Cerebellar nuclear complex (tissue), 1 donor: ENCODE measurements at places on chromosomes 11 and 22.

GRCh38 chr22:44879301-44879680 is 126.9 kb downstream of the ARHGAP8 start:
- no peak for DNase-seq

DNA sequence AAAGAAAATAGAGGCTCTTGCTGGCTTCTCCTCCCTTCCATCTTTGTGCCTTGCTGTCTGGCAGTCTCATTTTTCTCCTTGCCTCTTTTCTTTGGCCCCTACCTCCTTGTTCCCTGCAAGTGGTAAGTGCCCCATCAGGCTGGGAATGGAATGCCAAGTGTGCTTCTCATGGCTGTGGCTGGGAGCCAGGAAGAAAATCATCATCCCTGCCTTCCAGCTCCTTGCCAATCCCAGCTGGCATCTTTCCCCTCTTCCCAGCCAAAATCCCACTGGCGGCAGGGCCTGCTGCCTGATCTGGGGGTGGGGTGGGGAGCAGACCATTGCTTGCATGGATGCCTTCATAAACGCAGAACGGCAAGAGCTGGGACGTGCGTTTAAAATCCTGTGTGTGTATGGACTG is 27.0 kb upstream of the SLC25A18 start:
- peak; percentile 61 for DNase-seq

DNA sequence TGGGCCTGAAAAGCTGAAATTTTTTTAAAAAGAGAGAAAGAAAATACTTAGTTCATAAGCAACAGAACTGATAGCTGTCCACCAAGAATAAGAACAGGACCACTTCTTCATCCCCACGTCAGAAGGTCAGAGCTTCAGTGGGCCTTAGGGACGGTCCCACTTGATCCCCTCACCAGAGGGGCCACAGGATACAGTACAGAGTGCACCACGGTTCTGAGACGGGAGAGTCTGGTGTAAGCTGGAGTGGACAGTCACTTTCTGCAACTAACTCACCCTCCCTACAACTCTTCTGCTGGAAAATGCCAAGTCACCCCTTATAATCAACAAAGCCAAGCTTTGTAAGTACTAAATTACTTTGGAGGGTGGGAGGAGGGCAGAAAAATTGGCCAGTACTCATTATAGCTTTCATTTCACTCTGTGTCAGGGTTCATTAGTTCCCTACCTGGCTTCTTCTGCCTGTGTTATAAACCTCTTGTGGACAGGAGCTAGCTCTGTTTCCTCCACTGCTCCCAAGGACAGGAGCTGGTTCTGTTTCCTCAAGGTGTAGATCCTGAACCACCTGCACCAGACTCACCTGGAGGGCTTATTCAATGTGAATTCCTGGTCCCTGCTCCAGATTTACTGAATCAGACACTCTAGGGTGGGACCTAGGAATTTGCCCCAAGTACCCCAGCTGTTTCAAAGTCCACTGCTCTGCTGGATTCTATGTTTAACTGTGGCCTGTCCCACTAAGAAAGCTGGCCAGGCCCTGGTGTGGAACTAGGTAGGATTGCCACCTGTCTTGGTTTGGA is 39.6 kb downstream of the SCGB1A1 start:
- DNase-seq = no peak

GRCh38 chr11:33323421-33323820 is 66.2 kb downstream of the HIPK3 start:
- no peak for DNase-seq
